Activated CD4-positive, alpha-beta T cell treated with anti-CD3 and anti-CD28 coated beads, Interleukin-2, amount 10 ng/mL, durations not matched to agents 24 days and 14 days (primary cell): ENCODE measurements at places on chromosomes 6 and 20. TPM values are rescaled to one million over a fixed set of nuclear protein-coding genes. Genes with fewer than 3 reads are reported as not detected.
A peak's percentile ranks its signal among the peaks of the same experiment; 100 is the strongest.

Gene SOX18
- total RNA-seq = 0.84 and 0.92 TPM in 2 replicates

Gene THBS2
- total RNA-seq = not detected in 2 replicates

Gene RALGAPB
- total RNA-seq = 28.3 and 29.8 TPM in 2 replicates

Gene WFDC10B
- not detected in 2 replicates for total RNA-seq

Gene TNFRSF6B
- not detected in 2 replicates for total RNA-seq

Gene TMEM217
- total RNA-seq = 4.1 and 6.1 TPM in 2 replicates

Gene TCEA2
- 35.4 and 36.8 TPM in 2 replicates for total RNA-seq

Gene CLPSL2
- total RNA-seq = not detected in 2 replicates

Gene LY6G6D
- not detected in 2 replicates for total RNA-seq

DNA sequence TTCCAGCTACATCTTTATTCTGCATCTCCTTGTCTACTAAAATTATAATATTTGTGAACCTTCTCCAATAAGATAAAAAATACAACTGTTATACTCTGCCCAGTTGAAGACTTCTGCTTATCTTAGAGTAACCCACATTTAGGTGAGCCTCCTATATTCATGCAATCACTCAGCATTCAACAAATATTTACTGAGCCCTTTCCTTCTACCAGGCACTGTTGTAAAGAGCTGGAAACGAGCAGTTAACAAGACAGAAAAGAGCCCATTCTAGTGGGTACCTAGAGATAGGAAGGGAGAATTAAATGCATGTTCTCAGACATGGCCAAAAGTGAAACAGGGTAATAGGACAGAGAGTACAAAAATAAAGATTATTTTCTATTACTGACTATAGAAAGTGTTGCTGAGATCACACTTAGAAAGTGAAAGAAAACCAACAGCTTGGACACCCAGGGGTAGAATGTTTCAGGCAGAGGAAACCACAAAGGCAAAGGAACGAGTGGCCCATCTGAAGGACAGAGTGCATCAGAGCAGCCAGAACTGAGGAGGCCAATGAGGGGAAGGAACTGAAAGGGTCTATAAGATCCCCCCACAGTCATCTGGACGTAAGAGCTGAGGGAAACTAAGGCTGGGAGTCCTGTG is 50.8 kb upstream of the SMLR1 start:
- H3K4me3 ChIP-seq = no peak overlapping the region
- no peaks in the 10 kb centered on the region for H3K36me3 ChIP-seq
- H3K27ac ChIP-seq = no peak overlapping the region
- peaks cover 23% of the 10 kb centered on the region for H3K4me1 ChIP-seq

- no peak overlapping the region for H3K4me3 ChIP-seq
- H3K4me1 ChIP-seq = no peaks in the 10 kb centered on the region
- peak; percentile 61 for DNase-seq
- H3K36me3 ChIP-seq = no peaks in the 10 kb centered on the region
- no peak overlapping the region for H3K27ac ChIP-seq
- H3K27me3 ChIP-seq = peaks cover 5% of the 10 kb centered on the region
These were observed 38.4 kb upstream of the SPTLC3 start for GRCh38 chr20:12970372-12970821.

DNA sequence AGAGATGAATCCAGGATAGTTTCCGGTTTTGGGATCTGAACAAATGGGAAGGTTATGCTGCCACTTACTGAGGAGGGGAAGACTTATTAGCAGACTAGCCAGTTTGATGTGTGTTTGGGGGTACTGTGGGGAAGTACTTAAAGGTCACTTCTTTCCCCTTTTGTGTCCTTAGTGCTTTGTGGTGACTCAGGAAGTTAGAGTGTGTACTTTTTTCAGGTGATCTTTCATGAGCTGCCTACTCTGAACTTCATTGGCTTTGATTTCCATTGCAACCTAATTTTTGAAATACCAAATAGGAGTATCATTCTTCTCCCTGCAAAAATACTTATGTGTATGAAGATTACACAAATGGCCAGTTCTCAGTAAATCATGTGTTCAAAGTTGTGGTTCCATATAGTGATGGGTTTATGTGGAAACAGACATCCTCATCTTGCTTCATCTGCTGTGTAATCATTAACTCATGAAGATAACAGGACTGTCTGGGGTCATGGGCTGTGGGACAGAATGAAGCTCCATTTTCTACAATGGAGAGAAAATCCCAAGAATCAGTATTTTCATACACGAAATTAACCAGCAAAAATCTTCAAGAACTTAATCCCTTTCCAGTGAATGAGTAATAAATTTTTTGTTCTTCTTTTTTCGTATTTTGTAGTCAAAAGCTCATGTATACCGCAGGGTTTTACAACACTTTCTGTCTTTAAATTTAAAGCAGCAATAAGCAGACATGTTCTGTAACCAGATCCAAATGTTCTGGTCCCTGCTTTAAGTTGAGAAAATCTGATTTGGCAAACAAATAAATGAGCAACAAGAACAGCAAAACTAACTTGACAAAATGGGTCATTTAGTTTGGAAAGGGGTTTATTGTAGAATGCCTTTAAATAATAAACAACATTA is 272.2 kb upstream of the FLRT3 start:
- H3K4me1 ChIP-seq = no peaks in the 10 kb centered on the region
- no peaks in the 10 kb centered on the region for H3K27me3 ChIP-seq
- no peak for DNase-seq
- H3K27ac ChIP-seq = no peak overlapping the region
- no peaks in the 10 kb centered on the region for H3K36me3 ChIP-seq
- H3K4me3 ChIP-seq = no peak overlapping the region

GRCh38 chr20:44218446-44218845 is 7.9 kb upstream of the OSER1 start:
- H3K27me3 ChIP-seq = no peaks in the 10 kb centered on the region
- H3K36me3 ChIP-seq = no peaks in the 10 kb centered on the region
- DNase-seq = peak; percentile 82
- H3K4me1 ChIP-seq = peaks cover 30% of the 10 kb centered on the region

GRCh38 chr6:97462031-97462430 is 179.0 kb upstream of the MMS22L start:
- no peaks in the 10 kb centered on the region for H3K36me3 ChIP-seq
- no peaks in the 10 kb centered on the region for H3K4me1 ChIP-seq
- no peak overlapping the region for H3K27ac ChIP-seq
- H3K27me3 ChIP-seq = no peaks in the 10 kb centered on the region
- no peak overlapping the region for H3K4me3 ChIP-seq

DNA sequence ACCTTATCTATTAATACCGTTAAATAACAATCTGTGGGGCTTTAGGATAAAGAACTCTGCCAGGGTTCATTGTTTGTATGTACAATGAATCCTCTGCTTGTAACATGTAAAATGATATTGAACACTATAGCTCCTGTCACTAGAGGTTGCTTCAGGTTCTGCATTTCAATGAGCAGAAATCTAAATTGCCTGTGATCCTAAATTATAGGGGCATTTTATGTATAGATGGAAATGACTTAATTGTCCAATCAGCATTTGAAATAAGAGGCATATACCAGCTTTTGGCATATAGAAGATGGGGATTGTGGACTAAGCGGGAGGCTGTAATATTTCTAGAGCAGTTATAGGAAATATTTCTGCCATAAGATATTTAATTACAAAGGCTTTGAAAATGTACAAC is 2.0 kb downstream of the NCOA3 start:
- peak overlapping the region; percentile 99 for H3K27ac ChIP-seq
- peaks cover 48% of the 10 kb centered on the region for H3K4me1 ChIP-seq
- peaks cover 2% of the 10 kb centered on the region for H3K27me3 ChIP-seq
- H3K36me3 ChIP-seq = peaks cover 38% of the 10 kb centered on the region
- no peak for DNase-seq

GRCh38 chr6:15355683-15356099 is 109.8 kb downstream of the JARID2 start:
- DNase-seq = no peak
- H3K27ac ChIP-seq = no peak overlapping the region
- H3K4me3 ChIP-seq = no peak overlapping the region
- H3K27me3 ChIP-seq = no peaks in the 10 kb centered on the region
- peaks cover 45% of the 10 kb centered on the region for H3K4me1 ChIP-seq

DNA sequence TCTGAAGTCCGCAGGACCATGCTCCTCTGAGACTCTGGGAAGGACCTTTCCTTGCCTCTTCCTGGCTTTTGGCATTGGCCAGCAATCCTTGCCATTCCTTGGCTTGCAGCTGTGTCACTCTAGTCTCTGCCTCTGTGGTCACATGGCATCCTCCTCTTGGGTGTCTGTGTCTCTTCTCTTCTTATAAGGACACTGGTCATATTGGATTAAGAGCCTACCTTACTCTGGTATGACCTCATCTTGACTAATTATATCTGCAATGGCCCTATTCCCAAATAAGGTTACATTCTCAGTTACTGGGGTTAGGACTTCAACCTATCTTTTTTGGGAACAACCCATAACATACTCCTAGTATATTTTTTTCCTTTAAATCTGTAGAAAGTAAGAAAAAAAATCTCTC is 49.9 kb upstream of the GTSF1L start:
- no peaks in the 10 kb centered on the region for H3K4me1 ChIP-seq
- DNase-seq = no peak

- no peaks in the 10 kb centered on the region for H3K36me3 ChIP-seq
- no peak overlapping the region for H3K4me3 ChIP-seq
- H3K4me1 ChIP-seq = no peaks in the 10 kb centered on the region
- no peak for DNase-seq
- H3K27ac ChIP-seq = no peak overlapping the region
- H3K27me3 ChIP-seq = no peaks in the 10 kb centered on the region
These were observed 99.3 kb downstream of the PHF3 start for GRCh38 chr6:63734923-63735322.

DNA sequence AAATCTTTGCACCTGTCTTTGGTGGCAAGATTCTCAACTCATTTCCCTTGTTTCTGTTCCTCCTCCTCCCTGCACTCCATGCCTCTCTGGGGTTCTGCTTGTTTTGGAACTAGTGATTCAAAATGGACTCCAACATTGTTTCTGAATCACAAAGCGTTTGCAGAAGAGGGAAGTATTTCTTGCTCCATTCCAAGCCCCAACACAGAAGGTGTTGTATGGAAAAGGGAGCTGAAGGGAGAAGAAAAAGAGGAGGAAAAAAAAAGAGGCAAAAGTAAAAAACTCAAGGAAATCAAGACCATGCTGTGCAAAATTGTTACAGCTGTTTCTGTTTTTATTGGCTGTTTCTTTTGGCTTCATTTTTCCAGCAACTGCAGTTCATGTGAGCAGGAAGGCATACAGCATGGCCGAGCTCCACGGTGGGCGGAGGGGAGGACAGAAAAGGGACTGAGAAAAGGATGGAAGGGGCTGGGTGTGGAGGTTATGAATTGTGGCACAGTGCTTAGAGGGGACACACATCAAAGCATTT is 66.9 kb upstream of the PRL start:
- DNase-seq = no peak
- H3K4me3 ChIP-seq = no peak overlapping the region
- no peaks in the 10 kb centered on the region for H3K36me3 ChIP-seq
- no peaks in the 10 kb centered on the region for H3K4me1 ChIP-seq

DNA sequence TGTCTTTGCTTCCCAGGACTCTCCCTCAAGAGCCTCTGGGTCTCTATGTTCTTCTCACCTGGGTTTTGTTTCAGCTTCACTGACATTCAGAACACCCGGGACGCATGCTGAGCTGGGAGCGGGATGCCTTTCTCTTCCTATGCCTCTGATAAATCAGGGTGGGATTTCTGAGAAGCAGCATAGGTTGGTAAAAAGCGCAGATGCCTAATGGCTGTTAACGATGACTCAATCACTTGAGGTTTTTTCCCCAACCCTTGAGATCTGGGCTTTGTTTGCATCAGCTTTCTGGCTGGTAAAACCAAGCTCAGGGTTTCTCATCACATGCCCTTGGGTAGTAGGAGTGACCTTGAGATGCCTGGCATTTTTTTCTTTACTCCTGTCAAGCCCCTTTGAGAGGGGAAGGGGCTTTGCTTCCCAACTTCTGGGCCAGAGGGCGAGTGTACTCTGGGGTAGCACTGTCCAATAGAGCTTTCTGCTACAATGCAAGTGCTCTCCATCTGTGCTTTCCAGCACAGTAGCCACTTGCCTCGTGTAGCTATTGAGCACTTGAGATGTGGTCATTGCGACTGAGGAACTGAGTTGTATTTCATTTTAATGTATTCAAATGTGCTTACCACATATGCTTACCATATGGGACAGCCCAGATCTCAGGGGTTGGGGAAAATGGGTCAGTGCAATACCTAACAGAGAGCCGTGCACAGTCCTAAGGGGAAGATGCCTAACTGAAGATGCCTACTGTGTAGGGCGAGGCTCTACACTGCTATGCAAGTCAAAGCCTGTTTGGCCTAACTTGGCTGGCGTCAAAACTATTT is 69.1 kb downstream of the PPP1R14C start:
- no peak overlapping the region for H3K4me3 ChIP-seq
- H3K27me3 ChIP-seq = peaks cover 6% of the 10 kb centered on the region
- H3K27ac ChIP-seq = no peak overlapping the region

DNA sequence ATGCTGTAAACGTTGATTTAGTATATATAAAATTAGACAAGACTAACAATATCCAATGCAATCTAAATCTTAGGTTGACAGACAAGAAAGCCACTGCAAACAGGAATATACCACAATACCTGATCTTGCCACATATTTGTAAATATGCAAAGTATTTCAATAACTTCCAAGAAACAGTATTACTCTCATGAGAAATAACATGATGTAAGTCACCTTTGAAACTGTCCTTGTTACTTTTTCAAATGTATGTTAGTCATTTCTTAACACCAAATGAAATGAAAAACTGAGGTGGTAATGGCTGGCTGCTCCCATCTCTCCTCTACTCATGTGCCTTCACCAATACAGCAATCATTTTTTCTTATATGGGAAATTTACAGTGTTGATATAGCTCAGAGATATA is 118.7 kb downstream of the ATG5 start:
- no peak overlapping the region for H3K27ac ChIP-seq
- peaks cover 14% of the 10 kb centered on the region for H3K4me1 ChIP-seq
- DNase-seq = no peak
- H3K4me3 ChIP-seq = no peak overlapping the region

- H3K4me3 ChIP-seq = no peak overlapping the region
- H3K36me3 ChIP-seq = peaks cover 3% of the 10 kb centered on the region
- peak overlapping the region; percentile 39 for H3K27ac ChIP-seq
- H3K27me3 ChIP-seq = no peaks in the 10 kb centered on the region
These were observed 24.0 kb upstream of the GATA5 start for GRCh38 chr20:62499758-62500236.

- DNase-seq = no peak
- no peak overlapping the region for H3K27ac ChIP-seq
- no peaks in the 10 kb centered on the region for H3K4me1 ChIP-seq
- H3K4me3 ChIP-seq = no peak overlapping the region
- H3K27me3 ChIP-seq = peaks cover 29% of the 10 kb centered on the region
These were observed 69.4 kb downstream of the NRN1 start for GRCh38 chr6:5937169-5937909.
